ENCODE measurements at places on chromosomes 16 and 17.
A peak's percentile ranks its signal among the peaks of the same experiment; 100 is the strongest.

DNA sequence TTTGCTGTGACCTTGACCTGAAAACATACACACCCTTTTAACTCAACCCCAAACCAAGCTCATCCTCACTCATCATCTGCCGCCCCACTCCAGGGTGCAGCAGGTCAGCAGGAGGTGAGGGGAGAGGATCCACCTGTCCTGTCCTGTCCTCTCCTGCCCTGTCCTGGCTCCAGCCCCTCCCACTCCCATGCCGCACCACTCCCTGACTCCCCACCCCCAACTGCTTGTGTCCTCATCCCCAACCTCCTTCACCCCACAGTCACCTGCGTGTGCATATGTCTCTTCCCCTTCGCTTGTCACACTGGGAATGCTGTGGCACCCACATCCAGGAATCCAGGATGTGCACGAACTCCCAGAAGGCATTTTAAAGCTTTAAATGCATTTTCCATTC, 15.6 kb downstream of the NGFR start:
- DNase-seq: no peak

DNA sequence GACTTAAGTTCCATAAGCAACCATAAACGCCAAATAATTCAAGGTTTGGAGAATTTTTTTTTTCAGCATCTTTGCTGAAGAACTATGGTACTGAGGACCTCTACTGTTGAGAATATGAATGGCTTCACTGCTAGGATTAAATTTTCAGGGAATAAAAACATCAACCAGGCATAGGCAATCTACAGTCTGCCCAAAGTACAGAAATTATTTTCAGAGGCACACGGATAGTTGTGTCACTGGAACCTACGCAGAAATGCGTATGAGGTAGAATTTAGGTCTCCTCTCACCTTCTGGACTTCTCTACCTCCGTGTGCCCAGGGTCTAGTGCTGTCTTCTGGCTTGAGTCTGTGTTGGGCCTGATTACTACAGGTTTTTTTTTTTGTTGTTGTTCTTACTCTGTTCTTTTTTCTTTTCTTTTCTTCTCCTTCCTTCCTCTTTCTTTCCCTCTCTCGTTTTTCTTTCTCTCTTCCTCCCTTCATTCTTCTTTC, 39.7 kb downstream of the NACA2 start:
- peak; percentile 43 for DNase-seq

DNA sequence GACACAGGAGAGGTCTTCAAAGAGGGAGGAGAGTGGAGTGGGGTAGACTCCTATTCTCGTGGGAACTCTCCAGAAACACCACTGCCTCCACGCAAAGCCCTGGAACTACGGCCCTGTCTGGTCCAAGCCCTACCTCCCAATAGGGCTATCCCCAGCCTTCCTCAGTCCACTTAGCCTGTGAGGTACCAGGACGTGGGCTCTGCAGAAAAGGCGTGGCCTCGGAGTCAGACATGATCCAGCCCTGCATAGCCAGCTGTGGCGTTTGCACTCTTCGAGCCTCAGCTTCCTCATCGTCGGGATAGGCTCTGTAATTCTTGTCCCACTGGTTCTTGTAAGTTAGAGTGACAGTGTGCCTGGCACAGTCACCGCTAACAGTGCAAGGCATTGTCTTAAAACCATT, 13.8 kb downstream of the ENDOV start:
- DNase-seq: no peak

- no peak for DNase-seq
These were observed 9.8 kb downstream of the OTOP3 start for GRCh38 chr17:74945543-74945942.

DNA sequence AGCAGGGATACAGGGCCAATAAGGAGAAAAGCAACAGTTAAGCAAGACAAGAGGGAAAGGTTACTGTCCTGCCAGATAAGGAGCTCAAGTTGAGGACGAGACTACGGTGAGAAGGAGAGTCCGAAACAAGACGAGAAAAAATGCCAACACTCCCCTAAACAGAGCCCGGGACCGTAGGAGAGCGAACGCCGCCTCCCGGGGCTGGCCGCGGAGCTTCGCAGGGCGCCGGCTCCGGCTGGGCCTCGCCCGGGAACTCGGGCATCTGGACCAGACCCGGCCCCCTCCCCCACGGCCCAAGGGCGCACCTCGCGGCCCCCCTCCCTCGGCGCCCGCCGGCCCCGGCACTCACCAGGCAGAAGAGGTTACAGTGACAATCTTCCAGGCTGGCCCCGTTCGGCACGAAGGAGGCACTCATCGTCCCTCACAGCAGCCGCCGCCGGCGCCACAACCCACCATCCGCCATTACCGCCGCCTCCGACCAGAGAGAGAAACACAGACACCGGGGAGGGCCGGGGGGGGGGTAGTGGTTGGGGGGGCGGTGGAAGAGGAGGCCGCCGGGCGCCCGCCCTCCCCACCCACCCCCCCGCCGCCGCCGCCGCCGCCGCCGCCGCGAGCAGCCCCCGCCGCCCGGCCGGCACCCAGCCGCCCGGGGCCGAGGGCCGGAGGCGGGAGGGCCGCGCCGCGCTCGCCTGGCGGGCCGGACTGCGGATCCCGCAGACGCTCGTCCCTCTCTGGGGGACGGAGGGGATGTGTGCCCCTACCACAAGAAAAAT, at the start of gene MED13:
TSS of gene MED13 (minus strand) at position 488 of the 773 bp plus-strand sequence. CDS start at position 415, 73 bp downstream.
- peak; percentile 32 for DNase-seq

- DNase-seq: no peak
These were observed 32.8 kb downstream of the GPT2 start for GRCh38 chr16:46916980-46917379.

GRCh38 chr17:12077773-12078172, 57.1 kb downstream of the MAP2K4 start:
- DNase-seq: no peak

DNA sequence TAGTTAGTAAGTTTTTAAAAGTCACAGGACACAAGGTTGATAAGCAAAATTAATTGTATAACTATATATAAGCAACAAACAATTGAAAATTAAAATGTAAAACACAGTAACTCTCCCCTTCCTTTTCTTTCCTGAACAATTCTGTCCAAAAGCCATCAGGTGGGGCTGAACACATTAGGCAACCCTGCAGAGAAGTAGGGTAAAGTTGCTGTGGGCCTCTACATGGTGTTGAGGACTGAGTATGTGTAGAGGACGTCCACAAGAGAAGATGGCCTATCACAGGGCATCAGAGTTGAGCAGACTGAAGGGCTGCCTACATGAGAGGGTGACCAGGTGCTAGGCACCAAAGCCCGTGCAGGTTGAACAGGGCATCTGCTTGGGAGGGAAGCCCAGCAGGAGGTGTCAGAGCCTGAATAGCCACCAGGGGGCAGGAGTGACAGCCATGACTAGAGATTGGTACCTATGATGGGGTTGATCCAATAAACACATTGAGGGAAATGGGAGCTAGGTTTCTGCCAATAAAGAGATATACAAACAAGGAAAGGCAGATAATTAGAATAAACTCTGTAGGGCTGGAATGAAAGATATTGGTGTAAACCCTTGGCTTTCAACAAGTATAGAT, 415.1 kb downstream of the NPIPA8 start:
- no peak for DNase-seq

- DNase-seq: no peak
These were observed 44.5 kb downstream of the XPO6 start for GRCh38 chr16:28167221-28167620.

GRCh38 chr17:80927791-80928216, 63.8 kb upstream of the CHMP6 start:
- no peak for DNase-seq

GRCh38 chr16:72837846-72838585, 209.9 kb downstream of the ZFHX3 start:
- DNase-seq: no peak

DNA sequence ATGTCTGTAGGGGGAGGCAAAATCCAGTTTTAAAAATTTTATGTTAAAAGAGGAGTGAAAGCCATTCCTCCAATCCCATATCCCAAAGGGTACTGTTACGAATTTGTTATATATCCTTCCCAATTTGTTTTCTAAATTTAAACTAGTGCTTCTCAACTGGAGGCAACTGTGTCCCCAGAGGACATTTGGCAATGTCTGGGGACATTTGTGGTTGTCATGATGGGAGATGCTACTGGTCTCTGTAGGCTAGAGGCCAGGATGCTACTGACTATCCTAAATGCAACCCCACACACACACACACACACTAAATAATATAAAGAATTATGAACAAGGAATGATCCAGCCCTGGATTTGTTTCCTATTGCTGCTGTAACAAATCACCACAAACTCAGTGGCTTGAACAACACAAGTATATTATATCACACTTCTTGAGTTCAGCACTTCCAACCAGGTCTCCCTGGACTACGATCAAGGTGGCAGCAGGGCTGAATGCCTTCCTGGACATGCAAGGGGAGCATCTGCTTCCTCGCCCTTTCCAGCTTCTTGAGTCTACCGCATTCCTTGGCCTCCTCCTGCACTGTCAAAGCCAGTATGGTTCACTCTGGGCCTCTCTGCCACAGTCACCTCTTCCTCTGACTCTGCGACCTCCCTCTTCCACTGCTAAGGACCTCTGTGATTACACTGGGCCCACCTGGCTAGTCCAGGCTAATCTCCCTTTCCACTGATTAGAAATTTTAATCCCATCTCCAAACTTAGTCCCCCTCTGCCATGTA, 30.1 kb downstream of the ARHGAP17 start:
- no peak for DNase-seq

GRCh38 chr17:64579917-64580316, 73.1 kb downstream of the CEP95 start:
- no peak for DNase-seq

- DNase-seq: no peak
These were observed 1.8 kb upstream of the ENPP7 start for GRCh38 chr17:79728908-79729471.

DNA sequence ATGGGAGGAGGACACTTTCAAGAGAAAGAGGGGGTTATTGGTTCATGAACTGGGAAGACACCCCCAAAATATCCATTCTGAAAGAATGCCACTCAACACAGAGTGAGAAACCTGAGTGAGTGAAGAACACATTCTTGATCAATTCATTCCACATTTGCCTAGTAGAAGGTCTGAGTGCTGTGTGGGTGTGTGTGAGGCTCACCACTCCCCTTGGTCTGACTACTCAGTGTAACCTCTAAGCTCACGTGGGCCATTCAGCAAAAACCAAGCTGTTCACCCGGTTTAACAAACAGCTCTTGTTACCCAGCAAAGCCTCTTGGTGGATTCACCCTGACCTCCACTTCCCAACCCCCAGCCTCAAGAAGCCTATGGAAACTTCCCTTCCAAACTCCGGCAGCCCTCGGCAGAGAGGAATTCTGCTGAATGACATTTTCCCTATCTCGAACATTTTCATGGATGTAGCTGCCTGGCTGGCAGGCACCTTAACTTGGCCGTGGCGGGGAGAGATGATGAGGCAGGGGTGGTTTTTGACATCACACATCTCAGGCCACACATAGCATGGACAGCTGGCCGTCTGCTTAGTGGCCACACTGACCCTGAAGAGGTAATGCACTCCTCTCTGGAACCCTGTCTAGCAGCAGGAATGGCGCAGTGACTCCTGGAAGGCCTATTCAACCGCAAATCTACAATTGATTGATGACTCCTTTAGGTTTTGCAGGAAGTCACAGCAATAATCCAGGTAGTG, 11.6 kb downstream of the ST6GALNAC1 start:
- DNase-seq: no peak

DNA sequence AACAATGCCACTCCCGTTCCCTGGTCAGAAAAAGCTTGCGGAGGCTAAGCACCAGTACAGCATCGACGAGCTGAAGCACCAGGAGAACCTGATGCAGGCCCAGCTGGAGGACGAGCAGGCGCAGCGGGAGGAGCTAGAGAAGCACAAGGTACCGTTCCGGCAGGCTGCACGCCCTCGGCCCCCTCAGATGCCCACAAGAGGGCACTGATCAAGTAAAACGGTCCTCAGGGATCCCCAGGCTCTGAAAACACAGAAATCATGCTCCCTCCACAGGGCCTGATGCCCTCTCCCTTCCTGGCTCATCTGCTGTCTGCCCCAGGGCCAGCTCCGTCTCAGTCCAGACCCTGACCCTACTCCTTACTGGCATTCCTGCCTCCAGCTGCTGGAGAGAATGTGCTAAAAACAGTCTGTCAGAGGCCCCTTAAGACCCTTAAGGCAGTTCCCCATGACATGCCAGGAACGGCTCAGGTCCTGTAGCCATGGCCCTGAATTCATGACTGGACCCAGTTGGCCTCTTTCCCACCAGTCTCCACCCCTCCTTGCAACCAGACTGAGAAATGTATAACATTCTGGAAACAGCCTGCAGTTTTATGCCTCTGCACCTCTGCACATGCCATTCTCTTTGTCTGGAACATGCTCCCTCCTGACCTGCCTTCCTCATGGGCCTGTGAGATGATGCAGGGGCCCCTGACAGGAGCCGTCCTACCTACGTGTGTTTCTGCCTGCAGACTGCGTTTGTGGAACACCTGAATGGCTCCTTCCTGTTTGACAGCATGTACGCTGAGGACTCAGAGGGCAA, 21.8 kb downstream of the DRC3 start:
- DNase-seq: peak; percentile 64

All from NCI-H1436 (cell line).